ENCODE measurements at places on chromosomes 1 and 21.

GRCh38 chr1:230044729-230045128, 22.3 kb upstream of the GALNT2 start:
- DNase-seq, result no peak

DNA sequence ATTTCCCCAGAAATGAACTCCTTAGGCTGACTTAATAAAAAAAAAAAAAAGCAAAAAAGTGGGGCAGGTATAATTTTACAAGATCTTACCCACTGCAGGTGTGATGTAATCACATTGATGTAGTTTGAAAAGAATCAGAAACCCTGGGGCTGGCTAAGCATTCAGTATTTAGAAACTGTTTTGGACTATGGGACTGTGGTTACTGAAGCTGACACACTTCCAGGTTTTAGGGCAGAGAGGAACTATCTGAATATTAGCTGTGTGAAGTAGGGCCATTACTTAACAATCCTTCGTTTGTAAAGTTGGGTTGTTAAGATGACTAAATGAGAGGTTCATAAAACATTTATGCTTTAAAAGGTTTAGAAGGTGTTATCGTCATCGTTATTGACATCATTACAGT, 165.3 kb downstream of the FASLG start:
- DNase-seq, result no peak

- no peak for DNase-seq
Observed at GRCh38 chr1:116152950-116153691, 41.9 kb downstream of the MAB21L3 start.

- DNase-seq, result peak; percentile 3
Observed at GRCh38 chr21:17554679-17555465, 42.0 kb downstream of the CXADR start.

DNA sequence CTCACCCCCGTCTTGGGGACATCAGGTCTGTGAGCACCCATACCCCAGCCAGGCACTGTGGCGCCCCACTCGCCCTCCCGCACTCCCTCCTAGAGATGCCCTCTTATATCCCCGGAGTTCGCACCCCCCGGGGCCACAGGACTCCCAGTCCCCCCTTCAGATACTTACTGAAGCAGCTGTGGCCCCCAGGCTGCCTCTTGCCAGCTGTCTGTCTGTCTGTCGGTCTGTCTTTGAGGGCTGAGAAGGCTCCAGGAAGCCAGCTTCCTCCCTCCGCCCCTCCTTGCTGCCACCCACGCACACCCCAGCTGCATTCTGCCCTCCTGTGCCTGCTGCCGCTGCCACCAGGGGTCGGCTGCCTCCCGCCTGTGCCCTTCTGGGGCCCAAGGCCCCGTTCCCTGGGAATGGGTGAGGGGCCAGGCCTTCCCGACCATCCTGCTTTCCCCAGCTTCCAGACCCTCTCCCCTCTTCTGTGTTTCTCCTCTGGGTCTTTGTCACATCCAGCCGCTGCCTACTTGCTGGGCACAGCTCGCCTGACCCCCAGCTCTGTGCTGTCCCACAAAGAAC, at the start of gene PTPN7:
Gene PTPN7 (minus strand): TSS at position 226 of the 564 bp plus-strand sequence. CDS start 1,200 bp downstream, outside the sequence.
- DNase-seq, result no peak

- no peak for DNase-seq
Observed at GRCh38 chr1:237712586-237713157, 178.1 kb downstream of the ZP4 start.

- no peak for DNase-seq
Observed at GRCh38 chr1:209387271-209387968, 196.1 kb upstream of the CAMK1G start.

GRCh38 chr1:166083887-166084286, 82.9 kb downstream of the FAM78B start:
- DNase-seq, result no peak

DNA sequence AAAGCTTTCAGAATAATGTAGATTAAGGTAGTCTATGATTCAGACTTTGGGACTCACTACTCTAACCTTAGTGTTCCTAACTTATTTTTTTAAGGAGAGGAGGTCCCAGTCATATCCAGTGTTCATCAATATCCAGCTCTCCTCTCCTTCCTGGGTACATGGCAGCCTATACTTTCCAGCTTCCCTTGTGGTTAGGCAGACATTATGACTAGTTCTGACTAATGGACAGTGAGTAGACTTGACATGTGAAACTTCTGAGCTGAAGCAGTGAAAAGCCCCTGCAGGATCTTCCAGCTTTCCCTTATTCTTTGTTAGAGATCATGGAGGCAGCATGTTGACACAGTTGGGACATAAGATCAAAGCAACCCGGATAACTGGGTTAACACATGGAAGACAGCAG, 144.2 kb downstream of the PTPRU start:
- DNase-seq, result no peak

Data from adipocyte (in vitro differentiated cells).